ENCODE measurements at places on chromosomes 1 and 21.

GRCh38 chr1:16727190-16728111 is 12.9 kb upstream of the RNU1-4 start:
- DNase-seq = peak; percentile 31

- no peak for DNase-seq
Measured at GRCh38 chr1:228339059-228339704, 67.5 kb downstream of the TRIM11 start.

- DNase-seq = no peak
Measured at GRCh38 chr1:48062353-48062752, 65.2 kb upstream of the TRABD2B start.

- peak; percentile 79 for DNase-seq
Measured at GRCh38 chr1:6489799-6490180, 1.7 kb downstream of the PLEKHG5 start.

GRCh38 chr1:214234635-214235025 is 46.3 kb upstream of the SMYD2 start:
- no peak for DNase-seq

GRCh38 chr1:228147151-228147693 is 2.5 kb upstream of the GJC2 start:
- peak; percentile 17 for DNase-seq

- DNase-seq = peak; percentile 46
Measured at GRCh38 chr1:119885903-119886783, 10.2 kb downstream of the ADAM30 start.

DNA sequence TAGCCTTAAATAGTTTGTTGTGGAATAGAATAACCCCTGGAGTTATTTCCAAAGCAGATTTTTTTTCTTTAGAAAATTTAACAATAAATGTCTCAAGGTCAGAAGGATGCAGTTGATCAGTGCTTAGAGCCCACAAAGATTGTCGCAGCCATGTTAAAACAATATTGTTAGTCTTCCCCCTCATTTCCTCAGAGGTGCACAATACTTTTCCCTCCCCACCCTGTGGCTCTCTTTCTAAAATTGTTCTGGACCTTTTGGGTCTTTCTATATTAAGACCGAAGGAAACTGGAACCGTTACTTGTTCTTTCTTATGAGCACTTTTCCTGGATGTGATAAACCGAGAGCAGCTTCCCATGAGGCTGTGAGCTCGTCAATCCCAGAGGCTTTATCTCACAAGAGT is 333.7 kb downstream of the HLX start:
- no peak for DNase-seq

- DNase-seq = no peak
Measured at GRCh38 chr1:24178407-24178806, 8.7 kb downstream of the IFNLR1 start.

DNA sequence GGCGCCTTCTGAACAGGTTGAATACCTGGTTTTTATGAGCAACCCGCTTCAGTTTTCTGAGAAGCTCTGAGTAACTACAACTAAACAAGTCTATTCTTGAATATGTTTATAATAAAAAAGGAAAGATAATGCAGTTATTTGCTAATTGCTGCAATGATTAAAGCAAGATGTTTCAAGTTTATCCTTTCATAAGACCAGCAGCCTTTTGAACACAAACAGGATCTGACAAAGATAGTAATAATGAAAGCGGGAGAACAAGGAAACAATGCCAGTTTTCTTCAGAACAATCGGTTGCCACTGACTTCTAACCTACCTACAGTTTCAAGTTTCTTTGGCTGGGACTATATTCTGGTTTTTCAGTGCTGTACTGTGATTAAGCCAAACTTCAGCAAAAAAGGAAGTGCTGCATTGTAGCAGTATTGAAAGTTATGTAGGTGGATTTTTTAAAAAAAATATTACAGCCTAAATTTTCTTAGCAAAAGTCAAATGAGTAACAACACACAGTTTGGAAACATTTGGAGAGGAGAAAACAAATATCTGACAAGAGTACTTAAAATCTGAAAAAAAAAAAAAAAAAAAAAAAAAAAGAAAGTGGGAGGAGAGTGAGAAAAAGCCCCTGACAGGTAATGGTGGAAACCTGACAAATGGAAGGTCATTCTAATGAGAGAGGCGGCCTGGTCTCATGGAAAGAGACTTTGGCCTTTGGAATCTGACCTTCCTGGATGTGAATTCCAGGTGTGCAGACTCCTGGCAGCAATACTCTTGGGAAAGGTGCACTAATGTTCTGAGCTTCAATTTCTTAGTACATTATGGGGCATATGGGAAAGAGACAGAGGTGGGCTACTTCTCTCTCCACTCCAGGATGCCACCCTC is 11.4 kb downstream of the KCNJ15 start:
- no peak for DNase-seq

DNA sequence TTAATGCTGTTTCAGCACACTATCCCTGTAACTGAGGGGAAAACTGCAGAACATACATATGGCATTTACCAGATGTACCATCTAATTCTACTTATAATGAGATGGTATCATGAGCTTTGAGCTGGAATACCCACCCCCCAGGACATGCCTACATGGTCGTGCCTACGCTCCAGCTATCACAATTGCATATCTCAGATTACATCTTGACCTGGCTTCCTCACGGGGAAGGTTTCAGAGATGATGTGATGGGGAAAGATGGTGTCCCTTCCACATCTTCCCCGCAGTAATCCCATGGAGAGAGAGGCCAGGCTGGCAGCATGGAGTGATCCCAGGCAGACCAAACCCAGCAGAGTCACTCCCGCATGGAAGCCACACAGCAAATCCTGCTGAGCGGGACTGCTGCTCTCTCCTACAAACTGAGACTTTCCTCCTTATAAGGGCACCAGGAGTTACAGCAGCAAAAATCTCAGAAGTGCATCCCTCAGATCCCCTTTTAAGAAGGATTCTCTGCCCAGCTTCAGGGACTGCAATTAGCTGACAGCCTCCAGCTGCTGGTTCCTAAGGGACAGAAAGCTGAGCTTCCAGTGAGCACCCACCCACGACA is 67.1 kb downstream of the KCNH1 start:
- DNase-seq = no peak

DNA sequence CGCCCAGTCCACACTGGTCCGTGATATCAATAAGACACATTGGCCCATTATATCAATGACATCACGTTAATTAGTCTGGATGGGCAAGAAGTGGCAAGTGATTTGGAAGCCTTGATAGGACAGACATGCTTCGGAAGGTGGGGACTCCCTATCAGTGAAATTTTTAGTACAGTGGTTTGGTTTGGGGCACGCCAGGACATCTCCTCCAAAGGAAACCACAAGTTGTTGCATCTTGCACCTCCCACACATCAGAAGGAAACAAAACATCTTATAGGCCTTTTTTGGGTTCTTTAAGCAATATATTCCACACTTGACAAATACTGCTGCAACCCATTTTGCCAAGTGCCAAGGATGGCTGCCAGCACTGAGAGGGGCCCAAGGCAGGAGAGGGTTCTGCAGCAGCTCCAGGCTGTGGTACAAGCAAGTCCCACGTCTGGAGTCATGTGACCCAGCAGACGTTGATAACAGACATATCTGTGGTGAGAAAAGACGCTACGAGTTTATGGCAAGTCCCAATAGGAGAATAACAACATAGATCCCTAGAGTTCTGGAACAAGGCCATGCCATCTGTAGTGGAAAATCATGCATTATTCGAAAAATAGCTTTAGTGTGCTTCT is 95.3 kb upstream of the DISP3 start:
- no peak for DNase-seq

GRCh38 chr1:116112388-116113140 is 1.4 kb downstream of the MAB21L3 start:
- no peak for DNase-seq

GRCh38 chr1:90142697-90143096 is 147.8 kb downstream of the ZNF326 start:
- DNase-seq = no peak

GRCh38 chr1:65211331-65211730 is 63.3 kb downstream of the AK4 start:
- no peak for DNase-seq

DNA sequence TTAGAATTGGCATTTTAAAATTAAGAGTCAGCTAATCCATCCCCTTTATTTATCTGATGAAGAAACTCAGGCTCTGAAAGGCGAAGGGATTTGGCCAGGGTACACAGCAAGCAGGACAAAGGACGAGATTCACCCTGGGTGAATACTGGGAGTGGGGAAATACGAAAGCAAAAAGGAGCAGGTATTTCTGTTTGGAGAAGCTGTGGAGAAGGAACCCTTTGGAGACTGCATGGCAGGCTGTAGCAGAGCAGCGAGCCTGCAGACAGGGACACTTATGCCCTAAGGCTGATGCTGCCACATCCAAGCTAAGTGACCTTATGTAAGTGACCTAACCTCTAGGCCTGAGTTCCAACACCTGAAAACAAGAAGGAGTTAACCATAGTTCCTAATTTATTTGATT is 207.2 kb upstream of the C1orf87 start:
- no peak for DNase-seq

- DNase-seq = no peak
Measured at GRCh38 chr1:225474439-225474985, 46.7 kb upstream of the LBR start.

GRCh38 chr1:188433425-188433824 is 1604.7 kb downstream of the PLA2G4A start:
- DNase-seq = no peak

GRCh38 chr1:100989306-100990077 is 36.1 kb downstream of the DPH5 start:
- no peak for DNase-seq

- no peak for DNase-seq
Measured at GRCh38 chr1:11704194-11704529, 12.7 kb downstream of the DRAXIN start.

GRCh38 chr1:29648026-29648425 is 411.7 kb downstream of the PTPRU start:
- DNase-seq = no peak

- DNase-seq = no peak
Measured at GRCh38 chr21:28799926-28800325, 192.8 kb downstream of the LTN1 start.

- DNase-seq = peak; percentile 81
Measured at GRCh38 chr1:17419626-17420328, 19.7 kb downstream of the RCC2 start.

GRCh38 chr1:182984621-182985020 is 31.7 kb upstream of the SHCBP1L start:
- no peak for DNase-seq

DNA sequence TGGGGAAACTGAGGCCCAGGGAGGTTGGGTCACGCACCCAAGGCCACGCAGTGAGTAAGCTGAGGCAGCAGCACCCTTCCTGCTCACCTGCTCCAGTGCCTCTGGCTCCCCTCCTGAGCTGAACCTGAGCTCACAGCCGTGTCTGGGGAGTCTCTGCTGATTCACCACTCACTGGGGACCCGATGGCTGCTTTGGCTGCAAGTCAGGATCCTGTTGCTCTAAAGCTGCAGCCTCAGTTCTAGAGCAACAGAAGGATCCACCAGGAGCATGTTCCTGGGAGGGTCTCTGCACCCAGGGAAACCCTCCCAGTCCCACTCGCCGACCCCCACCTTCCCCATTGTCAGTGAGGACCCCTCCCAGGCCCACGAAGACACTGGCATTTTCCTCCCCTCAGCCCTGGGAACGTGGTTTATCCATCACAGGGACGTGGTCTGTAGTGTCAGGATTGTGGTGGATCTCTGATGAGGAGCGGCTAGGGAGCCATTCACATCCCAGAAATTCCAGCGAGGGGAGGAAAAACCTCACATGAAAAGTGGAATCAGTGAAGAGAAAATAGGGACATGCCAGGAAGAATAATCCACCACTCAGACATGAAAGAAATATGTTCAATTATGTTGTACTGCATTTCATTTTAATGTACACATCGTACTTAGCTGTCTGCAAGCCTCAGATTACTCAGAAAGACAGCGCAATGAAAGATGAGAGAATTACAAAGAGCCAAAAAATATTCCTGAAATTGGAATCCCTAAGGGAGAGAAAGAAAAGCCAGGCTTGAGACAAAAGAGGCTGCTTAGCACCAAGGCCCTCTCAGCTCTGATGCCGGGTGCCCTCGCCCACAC is 447.2 kb downstream of the MATN1 start:
- DNase-seq = no peak

DNA sequence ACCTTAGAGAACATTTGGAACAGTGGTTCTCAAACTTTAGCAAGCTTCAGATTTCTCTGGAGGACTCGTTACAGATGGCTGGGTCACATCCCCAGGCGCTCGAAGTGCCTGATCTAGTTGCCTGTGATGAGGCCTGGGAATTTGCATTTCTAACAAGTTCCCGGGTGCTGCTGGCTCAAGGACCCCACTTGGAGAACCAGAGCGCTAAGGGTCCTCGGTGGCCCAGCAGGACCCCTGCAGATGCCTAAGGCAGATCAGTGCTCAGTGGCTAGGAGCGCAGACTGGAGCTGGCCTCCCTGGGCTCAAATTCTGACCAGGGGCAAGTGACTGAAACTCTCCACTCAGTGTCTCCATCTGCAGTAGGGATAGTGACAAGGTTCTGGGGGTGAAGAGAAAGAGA is 208.2 kb downstream of the DYRK1A start:
- DNase-seq = no peak

GRCh38 chr1:11158720-11159321 is 30.3 kb upstream of the ANGPTL7 start:
- DNase-seq = no peak

DNA sequence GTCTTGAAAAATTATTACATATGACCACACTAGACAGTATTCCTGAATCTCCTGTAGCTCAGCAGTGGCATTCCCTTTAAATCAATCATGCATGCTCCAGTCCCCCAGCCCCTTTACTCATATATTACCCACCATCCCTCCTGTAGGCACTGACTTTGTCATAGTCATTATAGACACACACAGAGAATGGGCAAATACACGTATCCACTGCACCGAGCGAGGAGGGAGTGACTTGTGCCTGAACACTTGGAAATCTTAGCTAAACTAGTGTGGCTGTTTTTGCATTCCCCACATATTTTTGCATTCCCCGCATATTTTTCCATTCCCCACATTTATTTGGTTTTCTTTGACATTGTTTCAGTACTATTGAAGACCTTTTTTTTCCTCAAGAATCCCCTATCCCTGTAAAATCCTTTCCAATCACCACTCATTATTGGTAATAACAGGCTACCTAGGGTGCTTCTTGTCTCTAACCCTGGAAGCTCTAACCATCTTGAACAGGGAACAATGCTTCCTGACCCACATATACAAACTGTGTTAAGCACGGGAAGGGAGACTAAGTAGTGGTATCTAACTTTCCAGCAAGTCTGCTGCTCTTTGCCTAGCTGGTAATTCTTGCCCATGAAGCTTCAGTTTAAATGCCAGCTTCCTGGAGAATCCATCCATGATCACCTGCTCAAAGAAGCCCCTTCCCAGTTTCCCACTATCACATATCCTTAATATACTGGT is 534.4 kb upstream of the CAMK1G start:
- no peak for DNase-seq

GRCh38 chr1:205543351-205544301 is 39.2 kb downstream of the CDK18 start:
- DNase-seq = no peak

- no peak for DNase-seq
Measured at GRCh38 chr1:244304656-244305055, 147.1 kb downstream of the ADSS2 start.

Measured in activated T-cell treated with anti-CD3 and anti-CD28 coated beads, Interleukin-2, amount 50 U/mL, for 1 hour (primary cell).